Stimulated activated naive CD4-positive, alpha-beta T cell (primary cell): ENCODE measurements at places on chromosomes 16 and 17.

- no peak for DNase-seq
Observed at GRCh38 chr17:40497695-40498094, 3.7 kb downstream of the TNS4 start.

GRCh38 chr17:7034955-7035590, 742 bp upstream of the SLC16A13 start:
- no peak for DNase-seq

GRCh38 chr16:80894091-80894490, 89.7 kb upstream of the CDYL2 start:
- no peak for DNase-seq

DNA sequence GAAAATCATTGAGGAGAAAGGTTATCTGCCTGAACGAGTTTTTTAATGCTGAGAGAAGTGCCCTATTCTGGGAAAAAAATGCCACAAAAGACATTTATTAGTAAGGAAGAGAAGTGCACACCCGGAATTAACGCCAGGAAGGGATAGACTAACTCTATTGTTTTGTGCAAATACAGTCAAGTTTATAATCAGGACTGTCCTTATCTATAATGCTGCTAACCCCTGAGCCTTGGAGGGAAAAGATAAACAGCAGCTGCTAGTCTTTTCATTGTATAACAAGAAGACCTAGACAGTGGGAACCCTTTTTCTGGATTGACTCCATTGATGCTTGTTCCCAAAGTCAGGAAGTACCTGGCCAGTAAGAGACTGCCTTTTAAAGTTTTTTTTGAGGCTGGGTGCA, 26.5 kb downstream of the BCAS3 start:
- no peak for DNase-seq

DNA sequence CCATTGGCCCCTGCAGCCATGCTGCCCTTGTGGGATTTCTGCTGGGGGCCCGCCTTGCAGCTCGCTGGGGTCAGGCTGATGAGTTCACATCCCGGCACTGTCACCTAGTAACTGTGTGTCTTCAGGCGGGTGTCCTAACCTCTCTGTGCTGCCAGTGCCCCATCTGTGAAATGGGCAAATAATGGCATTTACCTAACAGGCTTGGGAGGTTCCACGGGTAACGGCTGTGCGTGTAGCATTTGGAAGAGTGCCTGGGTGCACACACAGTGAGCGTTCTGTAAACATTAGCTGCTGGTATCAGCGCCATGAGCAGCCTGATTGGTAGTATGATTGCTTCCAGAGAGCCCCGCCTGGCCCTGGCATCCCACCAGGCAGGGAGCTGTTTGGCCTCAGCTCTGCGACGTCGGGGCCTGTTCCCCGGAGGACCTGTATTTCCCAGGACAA, 167.3 kb upstream of the GSE1 start:
- no peak for DNase-seq

DNA sequence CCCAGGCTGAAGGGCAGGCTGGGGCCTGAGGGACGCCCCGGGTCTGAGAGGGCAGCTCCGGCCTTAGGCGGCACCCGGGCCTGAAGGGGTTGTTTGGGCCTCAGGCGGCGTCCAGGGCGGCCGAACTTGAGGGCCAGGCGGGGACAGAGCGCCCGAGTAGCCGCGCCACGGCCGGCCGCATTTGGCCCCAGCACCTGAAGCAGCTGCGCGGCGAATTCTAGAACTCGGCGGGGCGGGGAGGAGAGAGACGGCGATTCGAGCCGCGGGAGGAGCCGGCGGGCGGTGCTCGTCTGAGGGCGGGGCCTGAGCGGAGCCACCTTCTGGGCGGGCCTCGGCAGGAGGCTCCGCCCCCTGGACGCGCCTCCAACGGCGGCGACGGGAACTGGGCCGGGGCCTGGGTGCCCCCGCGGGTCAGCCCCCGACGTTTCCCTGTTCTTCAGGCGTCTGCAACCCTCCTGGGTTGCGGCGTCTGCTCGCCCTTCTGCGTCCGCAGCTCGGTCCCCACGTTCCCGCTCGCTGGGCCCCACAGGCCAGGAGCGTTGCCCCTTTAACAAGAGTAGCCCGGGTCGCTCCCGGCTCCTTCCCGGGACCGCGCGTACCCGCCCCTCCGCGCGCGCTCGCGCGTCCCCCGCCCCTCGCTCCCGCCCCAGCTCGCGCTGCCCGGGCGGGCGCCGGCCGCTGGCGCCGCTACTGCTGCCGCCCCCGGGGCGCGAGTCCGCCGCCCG, at the start of the genes INCA1 and KIF1C:
TSS of gene INCA1 (minus strand) at position 221 of the 725 bp plus-strand sequence. CDS start 3,085 bp downstream, outside the sequence.
TSS of gene KIF1C (plus strand) at position 649 of the 725 bp plus-strand sequence. CDS start 2,297 bp downstream, outside the sequence.
- DNase-seq = peak; percentile 77

DNA sequence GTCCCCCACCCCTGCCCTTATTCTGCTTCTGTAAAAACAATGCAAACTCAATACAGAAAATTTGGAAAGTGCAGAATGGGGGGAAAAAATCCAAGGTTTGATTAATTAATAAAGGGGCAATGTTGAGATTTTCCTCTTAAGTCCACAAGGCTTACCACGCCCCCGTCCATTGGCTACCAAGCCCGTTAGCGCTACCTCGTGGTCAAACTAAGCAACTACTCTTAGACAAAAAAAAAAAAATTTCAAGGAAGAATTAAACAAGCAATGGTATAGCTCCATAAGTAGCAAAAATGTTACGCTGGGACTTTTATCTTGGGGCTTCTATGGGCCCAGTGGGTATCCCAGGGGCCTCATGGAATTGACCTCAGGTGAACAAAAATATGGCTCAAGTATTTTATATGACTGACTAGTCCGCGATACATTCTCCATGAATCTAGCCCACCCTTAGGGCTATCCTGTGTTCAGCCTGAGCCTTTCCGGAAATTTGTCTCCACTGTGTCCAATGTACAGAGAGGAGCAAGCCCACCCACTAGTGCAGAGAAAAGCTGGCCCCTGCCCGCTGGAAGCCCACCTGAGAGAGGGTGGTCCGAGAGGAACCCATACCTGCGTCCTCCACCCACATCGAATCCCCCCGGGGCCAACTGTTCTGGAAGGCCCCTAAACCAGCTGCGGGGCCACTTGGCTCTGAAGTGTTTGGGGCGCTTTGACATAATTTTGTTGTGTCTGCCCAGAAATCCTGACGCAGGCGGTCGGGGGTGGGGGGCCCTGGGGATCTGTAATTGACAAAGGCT, 19.1 kb upstream of the TEX2 start:
- DNase-seq = peak; percentile 56

GRCh38 chr17:19336938-19337711, 25.4 kb downstream of the B9D1 start:
- DNase-seq = no peak

GRCh38 chr17:83080858-83081683, 1.7 kb downstream of the METRNL start:
- DNase-seq = peak; percentile 16

DNA sequence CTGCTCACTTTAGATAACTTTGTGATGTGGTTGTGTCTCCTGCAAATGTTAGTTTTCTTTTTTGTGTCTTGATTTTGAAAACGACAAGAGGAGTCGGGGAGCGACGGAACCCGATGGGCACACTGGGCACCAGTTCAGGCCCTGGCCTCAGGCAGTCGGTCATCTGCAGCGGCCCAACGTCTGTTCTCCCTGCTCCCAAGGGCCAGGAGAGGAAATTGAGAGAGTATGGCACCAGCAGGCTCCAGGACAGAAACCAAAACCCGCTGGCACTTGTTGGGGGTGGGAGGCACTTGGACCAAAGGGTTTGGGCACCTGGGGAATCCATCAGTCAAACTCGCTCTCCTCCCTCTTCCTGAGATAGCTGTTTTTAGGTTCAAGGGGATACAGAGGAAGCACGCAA, 17.2 kb downstream of the RBFOX3 start:
- DNase-seq = no peak

- no peak for DNase-seq
Observed at GRCh38 chr16:9072806-9073341, 18.6 kb upstream of the HAPSTR1 start.

GRCh38 chr16:86751076-86752030, 173.0 kb downstream of the FOXL1 start:
- no peak for DNase-seq

DNA sequence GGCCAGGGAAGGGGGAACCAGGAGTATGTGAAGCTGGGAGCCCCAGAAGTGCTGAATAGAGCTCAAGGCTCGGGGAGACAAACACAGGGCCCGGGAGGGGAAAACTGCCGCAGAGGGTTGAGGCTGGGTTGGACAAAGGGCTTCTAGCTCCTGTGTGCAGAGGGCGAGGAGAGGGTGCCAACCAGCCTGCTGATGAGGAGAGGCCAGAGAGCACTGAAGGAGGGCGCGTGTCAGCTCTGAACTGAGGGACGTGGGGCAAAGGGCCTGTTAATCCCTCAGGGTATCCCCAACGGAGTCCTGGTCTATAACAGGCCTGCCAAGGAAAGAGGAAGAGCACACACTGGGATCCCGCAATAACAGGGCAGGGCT, 151.3 kb downstream of the C16orf78 start:
- DNase-seq = no peak

DNA sequence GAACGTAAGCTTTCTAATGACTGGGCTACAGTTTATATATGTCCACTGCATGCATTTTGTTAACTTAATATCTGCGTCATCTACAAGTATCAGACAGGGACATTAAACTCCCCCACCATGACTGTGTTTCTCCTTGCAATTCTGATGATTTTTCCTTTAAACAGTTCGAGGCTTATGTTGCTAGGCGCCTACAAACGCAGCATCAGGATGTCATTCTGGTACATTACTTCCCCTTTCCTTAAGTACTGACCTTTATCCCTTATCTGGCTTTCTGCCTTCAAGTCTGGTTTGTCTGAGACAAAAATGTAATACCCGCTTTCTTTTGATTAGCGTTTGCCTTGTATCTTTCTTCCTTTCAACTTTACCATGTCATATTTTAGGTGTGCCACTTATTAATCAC, 362.4 kb downstream of the SLC39A11 start:
- no peak for DNase-seq
